G401 (cell line): ENCODE measurements at places on chromosomes 6 and 20.

- DNase-seq: no peak
Measured at GRCh38 chr6:80468398-80468797, 361.9 kb downstream of the BCKDHB start.

DNA sequence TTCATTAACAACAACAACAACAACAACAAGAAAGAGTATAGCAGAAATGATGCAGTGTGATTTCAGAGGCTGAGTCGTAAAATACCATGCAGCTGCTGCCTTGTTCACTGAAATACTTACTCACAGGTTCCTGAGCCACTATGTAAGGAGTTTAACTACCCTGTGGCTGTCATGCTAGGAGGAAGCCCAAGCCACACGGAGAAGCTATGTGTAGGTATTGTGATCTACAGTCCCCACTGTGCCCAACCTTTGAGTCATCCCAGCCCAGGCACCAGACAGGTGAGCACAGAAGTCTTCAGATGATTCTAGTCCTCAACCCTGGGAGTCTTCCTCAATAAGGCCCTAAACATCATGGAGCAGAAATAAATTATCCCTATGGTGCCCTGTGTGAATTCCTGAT lies 14.6 kb upstream of the RALY start:
- no peak for DNase-seq

- peak; percentile 55 for DNase-seq
Measured at GRCh38 chr6:106300944-106301343, 24.6 kb downstream of the ATG5 start.

GRCh38 chr6:13870214-13870830 lies 54.4 kb upstream of the RNF182 start:
- DNase-seq: peak; percentile 26

GRCh38 chr6:158605266-158605878 lies 39.2 kb downstream of the DYNLT1 start:
- DNase-seq: peak; percentile 80

DNA sequence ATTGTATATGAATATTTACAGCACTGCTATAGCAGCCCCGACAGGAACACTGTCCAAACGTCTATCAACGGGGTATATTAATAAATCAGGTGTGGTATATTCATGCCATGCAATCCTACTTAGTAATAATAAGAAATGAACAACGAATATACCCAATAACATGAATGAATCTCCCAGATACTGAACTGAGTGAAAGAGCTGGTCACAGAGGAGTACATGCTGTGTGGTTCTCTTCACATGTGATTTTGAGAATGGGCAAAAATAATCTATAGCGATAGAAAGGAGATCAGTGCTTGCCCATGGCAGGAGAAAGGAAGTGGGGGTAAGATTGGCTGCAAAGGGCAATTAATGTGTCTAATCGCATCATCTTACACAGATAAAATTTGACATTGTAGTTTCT lies 3.7 kb upstream of the TAAR6 start:
- no peak for DNase-seq

DNA sequence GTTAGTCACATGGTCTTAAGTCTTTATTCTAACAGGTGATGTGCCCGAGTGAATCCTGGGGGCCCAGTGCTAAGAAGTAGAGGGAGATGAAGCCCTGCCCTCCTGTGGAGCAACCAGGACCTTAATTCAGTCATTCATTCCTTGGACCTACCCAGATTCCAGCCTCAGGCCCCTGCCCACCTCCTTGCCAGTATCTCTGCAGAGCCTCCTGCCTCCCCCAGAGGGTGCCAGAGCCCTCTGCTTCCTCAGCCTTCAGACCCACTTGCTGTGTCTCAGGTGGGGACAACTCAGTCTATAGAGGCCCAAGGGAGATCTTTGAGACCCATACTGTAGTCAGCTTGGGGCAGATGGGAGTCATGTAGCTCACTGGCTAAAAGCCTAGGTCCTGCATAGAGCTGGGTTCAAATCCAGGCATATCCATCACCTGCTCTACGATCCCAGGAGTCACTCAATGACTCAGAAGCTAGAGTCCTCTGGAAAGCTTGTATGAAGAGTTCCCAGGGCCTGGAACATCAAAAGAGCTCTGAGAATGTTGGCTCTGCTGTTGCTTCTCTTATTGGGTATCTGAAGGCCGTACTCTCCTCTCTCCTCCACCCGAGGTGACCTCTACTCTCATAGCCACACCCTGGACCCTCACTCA lies 3.9 kb upstream of the SIGLEC1 start:
- peak; percentile 33 for DNase-seq

DNA sequence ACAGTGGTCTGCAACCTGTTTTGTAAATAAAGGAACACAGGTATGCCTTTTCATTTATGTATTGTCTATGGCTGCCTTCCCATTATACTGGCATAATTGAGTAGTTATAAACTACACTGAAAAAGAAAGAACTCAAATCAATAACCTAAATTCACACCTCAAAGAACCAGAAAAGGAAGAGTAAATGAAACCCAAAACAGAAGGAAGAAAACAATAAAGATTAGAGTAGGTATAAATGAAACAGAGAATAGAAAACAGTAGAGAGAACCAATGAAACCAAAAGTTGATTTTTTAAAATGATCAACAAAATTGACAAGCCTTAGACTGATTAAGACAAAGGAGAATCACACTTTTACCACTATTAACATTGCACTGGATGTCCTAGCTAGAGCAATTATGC lies 34.7 kb downstream of the FAM184A start:
- no peak for DNase-seq

DNA sequence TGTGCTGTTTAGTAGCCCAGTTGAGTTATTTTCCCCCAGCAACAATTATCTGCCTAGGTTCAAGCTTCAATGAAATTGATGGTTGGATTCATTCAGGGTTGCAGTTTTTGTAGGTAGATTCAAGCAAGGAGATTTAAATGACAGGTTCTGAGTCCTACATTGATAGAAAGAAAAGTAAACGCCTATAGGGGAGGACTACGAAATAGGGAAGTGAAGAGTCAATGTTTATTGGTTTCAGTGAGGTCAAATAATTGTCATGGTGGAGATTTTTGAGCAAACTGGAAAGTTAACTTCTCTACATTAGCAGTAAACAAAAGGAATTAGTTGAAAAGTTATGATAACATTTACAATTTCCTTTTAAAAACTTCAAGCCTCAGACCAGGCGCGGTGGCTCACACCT lies 734 bp upstream of the WFDC13 start:
- DNase-seq: no peak

GRCh38 chr6:64258302-64258701 lies 622.7 kb downstream of the PHF3 start:
- DNase-seq: no peak

GRCh38 chr20:23270382-23270911 lies 80.1 kb upstream of the NXT1 start:
- no peak for DNase-seq

- DNase-seq: no peak
Measured at GRCh38 chr20:8948442-8949020, 120.4 kb upstream of the PLCB4 start.

DNA sequence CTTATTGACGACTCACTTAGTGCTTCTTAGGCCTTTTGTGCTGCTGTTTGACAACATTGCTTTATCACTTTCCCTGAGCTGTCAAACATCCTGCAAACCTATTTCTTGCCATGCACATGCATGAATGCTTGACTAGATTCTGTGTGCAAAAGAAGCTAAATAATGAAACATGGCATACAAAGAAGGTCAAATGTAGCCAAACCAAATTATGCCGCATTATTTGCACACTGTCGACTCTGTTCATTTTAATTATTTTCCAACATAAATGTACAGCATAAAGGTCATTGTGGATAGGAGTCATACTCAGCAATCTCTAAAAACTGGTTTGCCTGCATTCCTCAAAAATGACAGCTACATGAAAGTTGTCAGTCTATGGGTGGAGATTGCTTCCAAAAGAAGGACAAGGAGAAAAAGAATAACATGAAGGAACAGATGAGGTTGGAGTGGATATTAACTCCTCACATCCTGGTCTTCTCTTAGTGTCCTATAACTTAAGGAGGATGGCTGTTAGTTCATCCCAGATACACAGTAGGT lies 123.1 kb upstream of the STXBP5 start:
- DNase-seq: no peak

GRCh38 chr6:167917551-167918154 lies 79.8 kb upstream of the KIF25 start:
- no peak for DNase-seq

GRCh38 chr6:128515550-128516513 lies 4.6 kb downstream of the PTPRK start:
- DNase-seq: no peak

DNA sequence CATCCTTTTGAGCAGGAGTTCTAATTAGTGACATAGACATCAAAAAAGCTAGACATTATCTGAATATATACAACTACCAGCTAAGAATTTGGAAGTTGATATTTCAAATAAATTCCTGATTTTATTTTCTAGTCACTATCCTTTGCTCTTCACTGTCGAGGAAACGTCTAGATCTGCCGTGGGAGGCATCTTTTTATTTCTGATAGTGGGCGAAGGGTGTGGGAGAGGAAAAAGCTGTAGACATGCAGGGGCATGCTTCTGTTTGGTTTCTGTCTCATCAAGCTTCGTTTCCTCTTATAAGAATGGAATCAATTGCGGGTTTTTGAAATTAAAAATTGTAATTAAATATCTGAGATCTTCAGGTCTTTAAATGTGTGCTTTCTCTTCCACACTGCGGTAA lies 16.2 kb upstream of the C6orf118 start:
- no peak for DNase-seq

DNA sequence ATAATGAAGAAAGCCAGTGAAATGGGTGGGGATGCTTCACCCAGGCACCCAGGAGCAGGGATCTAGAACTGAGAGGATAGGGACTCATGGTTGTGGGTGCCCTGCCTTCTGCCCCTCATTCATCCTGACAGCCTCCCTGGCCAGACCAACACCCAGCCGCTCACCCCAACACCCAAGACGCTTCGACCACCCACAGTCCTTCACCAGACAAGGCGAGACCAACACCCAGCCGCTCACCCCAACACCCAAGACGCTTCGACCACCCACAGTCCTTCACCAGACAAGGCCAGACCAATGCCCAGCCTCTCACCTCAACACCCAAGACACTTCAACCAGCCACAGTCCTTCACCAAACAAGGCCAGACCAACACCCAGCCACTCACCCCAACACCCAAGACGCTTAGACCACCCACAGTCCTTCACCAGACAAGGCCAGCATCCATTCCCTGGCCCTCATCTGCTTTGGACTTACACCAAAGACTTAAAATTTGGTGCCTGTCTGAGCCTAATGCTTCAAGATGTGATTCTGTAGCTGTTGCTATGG lies 131.5 kb downstream of the ANKRD60 start:
- no peak for DNase-seq

GRCh38 chr6:113909224-113909856 lies 52.2 kb downstream of the MARCKS start:
- peak; percentile 74 for DNase-seq

DNA sequence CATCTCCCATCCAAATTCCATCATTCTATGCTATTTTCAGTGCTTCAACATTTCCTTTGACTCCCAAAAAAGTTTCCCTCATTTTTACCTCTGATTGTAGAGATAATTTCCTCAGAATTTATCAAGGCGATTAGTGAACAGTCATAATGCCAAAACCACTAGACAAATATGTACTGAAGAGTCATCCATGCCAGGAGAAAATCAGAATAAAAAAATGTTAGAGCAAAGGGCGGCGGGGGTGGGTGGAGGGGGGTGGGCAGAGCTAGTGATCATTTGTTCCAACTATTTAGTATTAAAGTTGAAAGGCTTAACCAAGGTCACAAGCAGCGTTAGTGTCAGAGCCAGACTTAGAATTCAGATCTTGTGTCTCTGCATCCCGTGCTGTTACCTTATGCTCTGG lies 5.3 kb upstream of the ADGRF5 start:
- DNase-seq: no peak

DNA sequence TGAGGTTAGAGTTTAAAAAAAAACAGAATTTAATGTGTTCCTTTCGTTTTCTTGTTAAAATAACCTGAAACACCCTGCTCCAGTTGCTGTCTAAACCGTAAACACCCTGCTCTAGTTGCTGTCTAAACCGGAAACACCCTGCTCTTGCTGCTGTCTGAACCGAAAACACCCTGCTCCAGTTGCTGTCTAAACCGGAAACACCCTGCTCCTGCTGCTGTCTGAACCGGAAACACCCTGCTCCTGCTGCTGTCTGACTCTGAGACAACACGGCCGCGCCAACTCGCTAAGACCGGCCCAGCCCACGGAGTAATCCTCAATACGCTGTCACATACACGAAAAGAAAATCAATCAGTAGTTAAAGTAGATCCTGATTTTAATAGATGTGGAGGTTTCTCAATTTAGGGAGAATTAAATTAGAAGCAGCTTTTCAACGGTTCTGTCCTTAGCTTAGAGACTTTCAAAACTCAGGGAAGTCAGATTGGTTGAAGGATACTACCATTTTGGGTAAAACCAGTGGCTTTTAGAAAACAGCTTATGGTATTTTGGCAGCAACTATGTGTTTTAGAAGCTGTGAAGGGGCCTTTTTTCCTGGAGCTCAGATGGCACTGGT lies 98.3 kb downstream of the RAMACL start:
- no peak for DNase-seq

DNA sequence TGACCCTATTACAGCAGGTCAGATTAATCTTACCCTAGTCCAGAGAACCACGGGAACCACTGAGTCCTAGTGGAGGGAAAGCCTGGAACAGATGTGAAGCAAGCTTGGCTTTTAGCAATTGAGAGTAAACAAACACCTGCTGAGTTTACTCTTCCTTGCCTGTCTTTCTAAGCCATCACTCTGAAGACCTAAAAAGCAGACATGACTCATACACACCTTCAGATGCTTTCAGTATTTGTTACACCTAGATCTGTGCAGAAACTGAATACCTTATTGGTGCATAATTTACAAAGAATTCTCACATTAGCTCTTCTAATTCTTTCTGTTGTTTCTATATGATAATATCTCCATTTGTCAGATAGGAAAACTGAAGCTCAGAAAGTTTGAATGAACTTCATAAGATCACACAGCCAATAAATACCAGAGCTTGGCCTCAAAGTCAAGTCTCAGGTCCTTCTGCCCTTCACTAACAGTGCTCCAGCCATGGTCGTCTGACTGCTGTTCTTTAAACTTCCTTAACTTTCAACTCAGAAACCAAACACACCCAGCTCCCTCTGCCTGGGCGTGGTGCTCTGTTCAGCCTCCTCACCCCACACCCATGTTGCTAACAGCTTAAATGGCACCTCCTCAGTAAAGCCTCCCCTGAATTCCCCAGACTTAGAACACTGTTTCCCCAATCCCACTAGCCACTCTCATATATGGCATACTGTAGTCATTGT lies 8.6 kb upstream of the GABBR1 start:
- no peak for DNase-seq
